Activated naive CD4-positive, alpha-beta T cell (primary cell): ENCODE measurements at places on chromosomes 5 and 9.

DNA sequence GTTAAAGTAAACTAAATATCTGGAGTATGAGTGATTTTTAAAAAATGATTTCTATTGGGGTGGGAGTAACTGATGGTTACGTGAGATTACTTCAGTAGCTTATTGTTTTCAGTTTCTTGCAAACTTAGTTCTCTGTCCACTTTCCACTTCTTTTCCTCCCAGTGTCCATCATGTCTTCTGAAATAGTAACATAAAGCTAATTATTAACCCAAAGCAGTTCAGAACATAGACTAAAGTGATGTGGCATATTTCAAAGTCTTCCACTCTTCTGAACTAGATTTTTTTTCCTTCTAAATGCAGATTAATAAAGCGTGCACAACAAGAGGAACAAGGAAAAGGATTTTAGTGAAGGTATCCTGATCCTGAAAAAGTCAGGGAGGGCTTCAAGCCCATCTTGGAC lies 114.1 kb downstream of the MAN2A1 start:
- DNase-seq: no peak

- DNase-seq: no peak
These were observed 33.0 kb downstream of the FAM240B start for GRCh38 chr9:38686933-38687332.

DNA sequence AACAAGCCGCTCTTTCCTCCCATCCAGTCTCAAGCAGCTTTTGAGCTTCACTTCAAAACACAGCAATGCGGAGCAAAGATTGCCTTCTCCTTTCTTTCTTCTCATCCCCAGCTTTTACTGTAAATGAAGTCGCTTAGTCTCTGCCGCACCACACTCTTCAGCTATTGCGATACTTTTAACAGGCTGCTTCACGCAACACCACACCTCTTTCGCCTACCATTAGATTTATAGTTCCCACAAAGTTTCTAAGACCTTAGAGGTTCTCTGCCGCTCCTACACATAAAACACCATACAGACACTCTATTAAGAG lies 711 bp downstream of the PGGT1B start:
- DNase-seq: no peak

- no peak for DNase-seq
These were observed 420.1 kb upstream of the MEF2C start for GRCh38 chr5:89303033-89303480.

DNA sequence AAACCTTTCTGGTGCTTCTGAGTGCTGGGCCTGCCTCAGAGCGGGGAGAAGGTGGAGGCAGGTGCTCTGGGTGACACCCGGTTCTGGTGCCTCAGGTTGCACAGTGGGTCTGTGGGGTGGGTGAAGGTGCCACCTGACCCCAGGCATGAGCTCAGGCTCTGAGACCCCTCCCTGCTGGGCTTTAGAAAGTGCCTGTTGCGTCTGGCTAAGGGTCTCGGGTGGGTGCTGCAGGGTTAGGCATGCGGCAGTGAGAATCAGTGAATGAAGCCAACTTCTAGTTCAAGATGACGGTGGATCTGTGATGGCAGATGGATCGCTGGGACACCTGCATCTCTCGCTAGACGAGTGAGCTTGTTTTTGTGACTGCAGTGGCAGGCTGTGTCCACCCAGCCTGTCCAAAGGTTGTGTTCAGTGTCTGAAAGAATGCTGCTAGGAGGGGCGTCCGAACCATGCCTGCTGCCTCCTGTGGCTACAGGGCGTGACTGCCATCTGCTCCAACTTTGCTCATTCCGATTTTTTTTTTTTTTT lies 5.0 kb downstream of the SQSTM1 start:
- no peak for DNase-seq

GRCh38 chr9:90808890-90809685 lies 7.5 kb downstream of the SYK start:
- DNase-seq: no peak

- DNase-seq: no peak
These were observed 163.6 kb downstream of the MEF2C start for GRCh38 chr5:88719434-88719833.

DNA sequence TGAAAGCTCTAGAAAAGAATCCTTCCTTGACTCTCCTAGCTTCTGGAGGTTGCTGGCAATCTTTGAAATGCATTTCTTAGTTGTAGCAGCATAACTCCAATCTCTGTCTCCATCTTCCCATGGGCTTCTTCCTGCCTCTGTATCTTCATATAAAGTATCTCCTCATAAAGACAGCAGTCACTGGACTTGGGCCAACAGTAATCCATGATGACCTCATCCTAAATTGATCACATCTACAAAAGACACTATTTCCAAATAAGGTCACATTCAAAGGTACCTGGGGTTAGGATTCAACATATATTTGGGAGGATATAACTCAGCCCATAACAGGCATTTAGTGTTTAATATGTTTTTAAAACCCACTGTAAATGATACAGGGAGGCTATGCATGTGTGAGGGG lies 123.3 kb downstream of the MLLT3 start:
- no peak for DNase-seq

- DNase-seq: no peak
These were observed 81.5 kb upstream of the NIPAL4 start for GRCh38 chr5:157378509-157378908.

- DNase-seq: no peak
These were observed 5.1 kb upstream of the WDR5 start for GRCh38 chr9:134130503-134131375.

DNA sequence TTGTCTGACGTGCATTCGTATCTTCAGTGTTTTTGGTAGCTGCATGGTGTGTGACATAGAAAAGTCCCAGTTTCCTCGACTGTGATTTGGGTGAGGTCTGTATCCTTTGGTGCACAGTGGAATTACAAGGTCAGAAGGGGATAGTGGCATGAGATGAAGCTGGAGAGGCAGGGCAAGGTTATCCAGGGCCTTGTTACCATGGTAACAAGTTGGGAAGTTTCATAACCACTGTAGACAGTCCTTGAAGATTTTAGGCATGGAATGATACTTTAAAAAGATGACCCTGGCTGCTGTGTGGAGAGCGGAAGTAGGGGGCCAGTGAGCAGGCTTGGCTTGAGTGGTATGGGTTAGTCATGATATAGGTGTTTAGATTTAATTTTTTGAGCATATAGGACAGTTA lies 11.9 kb downstream of the EHMT1 start:
- no peak for DNase-seq

DNA sequence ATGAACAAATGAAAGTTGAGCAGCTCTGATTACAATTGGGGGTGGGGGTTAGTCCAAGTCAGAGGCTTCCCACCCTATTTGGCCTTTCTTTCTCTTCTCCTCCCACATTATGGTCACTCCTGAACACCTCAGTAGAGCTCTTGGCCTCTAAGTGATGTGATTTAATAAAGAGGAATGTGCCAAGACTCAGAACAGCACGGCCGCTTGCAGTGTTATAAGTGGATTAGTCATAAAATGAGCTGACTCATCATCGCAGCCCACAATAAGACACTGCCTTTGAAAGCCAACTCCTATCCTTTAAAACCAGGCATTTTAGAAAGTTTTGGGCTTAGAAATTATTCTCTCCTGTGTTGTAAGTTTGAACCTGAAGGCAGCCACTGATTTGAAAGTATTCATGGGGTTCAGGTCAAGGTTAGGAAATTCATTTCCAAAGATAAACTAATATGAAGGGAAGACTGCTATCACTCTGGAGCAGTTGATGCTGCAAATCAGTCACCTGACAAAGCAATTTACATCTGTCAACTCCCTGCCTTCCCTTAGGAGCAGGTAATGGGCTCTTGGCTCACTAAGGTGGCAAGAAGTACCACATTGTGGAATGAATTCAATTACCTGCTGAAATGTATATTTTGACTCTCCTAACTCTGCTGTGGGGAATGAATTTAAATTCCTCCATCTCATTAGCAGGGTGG lies 283.6 kb upstream of the NMUR2 start:
- DNase-seq: no peak

DNA sequence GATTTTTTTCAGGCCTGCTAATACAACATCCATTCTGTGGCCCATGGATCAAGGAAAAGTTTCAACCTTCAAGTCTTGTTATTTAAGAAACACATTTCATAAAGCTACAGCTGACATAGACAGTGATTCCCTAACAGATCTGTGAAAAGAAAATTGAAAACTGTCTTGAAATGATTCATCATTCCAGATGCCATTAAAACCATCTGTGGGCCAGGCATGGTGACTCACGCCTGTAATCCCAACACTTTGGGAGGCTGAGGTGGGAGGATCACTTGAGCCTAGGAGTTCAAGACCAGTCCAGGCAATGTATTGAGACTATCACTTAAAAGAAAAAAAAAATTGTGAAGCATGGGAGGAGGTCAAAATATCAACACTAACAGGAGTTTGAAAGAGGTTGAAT lies 6.0 kb downstream of the RAPGEF6 start:
- no peak for DNase-seq

DNA sequence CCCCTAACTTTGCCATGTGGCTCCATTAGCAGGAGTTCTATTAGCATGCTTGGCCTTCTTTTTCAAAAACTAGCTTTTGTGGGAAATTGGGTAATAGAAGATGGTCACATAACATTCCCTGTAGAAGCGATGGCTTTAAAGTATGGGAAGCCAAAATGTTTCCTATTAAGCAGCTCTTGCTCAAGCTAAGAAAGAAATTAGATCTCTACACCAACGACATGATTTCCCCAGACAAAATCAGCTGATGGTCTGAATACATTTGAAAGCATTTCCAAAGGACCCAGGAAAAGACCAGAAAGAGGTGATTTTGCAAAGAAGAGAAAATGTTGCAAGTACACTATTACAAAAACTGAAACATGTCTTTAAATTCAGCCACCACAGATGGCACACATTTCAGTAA lies 4.8 kb upstream of the NFIL3 start:
- DNase-seq: no peak

DNA sequence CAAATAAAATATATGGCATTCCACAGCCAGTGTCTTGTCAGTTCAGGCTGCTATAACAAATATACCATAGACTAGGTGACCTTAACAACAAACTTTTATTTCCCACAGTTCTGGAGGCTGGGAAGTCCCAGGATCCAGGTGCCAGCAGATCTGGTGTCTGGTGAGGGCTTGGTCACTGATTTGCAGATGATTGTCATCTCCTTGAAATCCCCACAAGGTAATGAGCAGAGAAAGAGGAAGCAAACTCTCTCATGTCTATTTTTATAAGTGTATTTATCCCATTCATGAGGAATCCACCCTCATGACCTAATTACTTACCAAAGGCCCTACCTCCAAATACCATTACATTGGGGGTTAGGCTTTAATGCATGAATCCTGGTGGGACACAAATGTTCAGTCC lies 663.2 kb downstream of the TLR4 start:
- DNase-seq: no peak
